Fibroblast of lung (primary cell): ENCODE measurements at places on chromosomes 2 and 18. TPM values are rescaled to one million over a fixed set of nuclear protein-coding genes. Genes with fewer than 3 reads are reported as not detected.

The RAB17 gene
- polyA plus RNA-seq = 0.09 and 0.22 TPM in 2 replicates

The NEB gene
- polyA plus RNA-seq = 0.06 and 0.26 TPM in 2 replicates

The TWSG1 gene
- polyA plus RNA-seq = 171 and 188 TPM in 2 replicates

The KYNU gene
- 0.26 and 1.7 TPM in 2 replicates for polyA plus RNA-seq

The PLCL1 gene
- polyA plus RNA-seq = 0.48 and 0.78 TPM in 2 replicates

The ADD2 gene
- polyA plus RNA-seq = 0.22 and 2.5 TPM in 2 replicates
